Mucosa of gallbladder (tissue), 1 donor: ENCODE measurements at places on chromosomes 7 and 10. TPM values are rescaled to one million over a fixed set of nuclear protein-coding genes. Genes with fewer than 3 reads are reported as not detected.

GRCh38 chr7:2908103-2908683, 64.1 kb upstream of the GNA12 start:
- DNase-seq, result no peak

- DNase-seq, result peak; percentile 21
These were observed 140.7 kb upstream of the CALCR start for GRCh38 chr7:93715234-93715633.

DNA sequence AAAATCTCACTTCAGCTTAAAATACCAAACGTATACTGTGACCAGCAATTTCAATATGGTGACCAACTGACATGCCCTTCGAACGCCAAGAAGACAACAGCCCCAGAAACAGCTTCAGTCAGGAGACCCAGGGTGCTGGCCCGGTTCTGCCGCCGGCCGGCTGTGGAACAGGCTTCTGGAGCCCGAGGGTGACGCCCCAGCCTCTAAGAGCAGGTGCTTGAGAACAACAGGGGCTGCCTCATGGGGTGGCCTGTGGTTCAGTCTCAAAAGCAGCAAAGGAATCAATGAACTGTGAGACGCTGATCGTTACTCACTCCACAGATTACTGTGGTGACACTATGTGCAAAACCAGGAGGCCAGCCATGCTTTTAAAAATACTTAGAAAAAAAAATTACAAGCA, 17.3 kb downstream of the GPER1 start:
- DNase-seq, result no peak

GRCh38 chr10:17747883-17748550, 4.0 kb upstream of the TMEM236 start:
- no peak for DNase-seq

The NKX1-2 gene
- 0.09 TPM for total RNA-seq
